Stimulated activated CD4-positive, alpha-beta T cell treated with anti-CD3 and anti-CD28 coated beads, TNF-alpha, amount 100 ng/mL, for 24 hours (primary cell): ENCODE measurements at places on chromosomes 7 and 10.

DNA sequence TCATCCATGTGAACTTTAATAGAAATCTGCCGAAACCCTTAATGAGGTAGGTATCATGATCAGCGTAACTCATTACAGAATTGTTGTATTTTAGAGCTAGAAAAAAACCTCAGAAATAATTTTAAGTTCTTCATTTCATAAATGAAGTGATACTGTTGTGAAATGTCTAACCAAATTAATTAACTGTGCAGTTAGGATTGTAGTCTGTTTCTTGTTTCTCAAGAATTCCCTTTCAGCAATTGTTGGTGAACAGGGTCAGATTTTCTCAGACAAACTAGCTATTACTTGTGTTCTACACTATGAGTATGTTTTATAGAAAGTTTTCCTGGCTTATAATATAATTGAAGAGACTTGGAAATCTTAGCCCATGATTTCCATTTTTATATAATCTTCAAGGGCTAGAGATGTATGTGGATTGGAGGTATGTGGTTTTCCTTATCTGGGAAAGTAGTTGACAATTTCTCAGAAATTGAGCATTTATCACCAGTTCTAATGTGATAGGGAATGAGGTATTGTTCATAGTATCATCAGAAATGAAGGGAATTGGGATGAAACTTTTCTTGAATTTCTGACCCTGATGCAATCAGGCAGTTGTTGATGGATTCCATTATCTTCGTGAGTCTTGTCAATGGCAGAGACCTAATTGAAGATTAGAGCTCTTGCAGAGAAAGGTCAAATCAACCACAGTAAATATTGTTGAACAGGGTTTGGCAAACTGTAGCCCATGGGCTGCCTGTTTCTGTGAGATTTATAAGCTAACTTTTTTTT lies 55.0 kb downstream of the ST7 start:
- no peak for DNase-seq

DNA sequence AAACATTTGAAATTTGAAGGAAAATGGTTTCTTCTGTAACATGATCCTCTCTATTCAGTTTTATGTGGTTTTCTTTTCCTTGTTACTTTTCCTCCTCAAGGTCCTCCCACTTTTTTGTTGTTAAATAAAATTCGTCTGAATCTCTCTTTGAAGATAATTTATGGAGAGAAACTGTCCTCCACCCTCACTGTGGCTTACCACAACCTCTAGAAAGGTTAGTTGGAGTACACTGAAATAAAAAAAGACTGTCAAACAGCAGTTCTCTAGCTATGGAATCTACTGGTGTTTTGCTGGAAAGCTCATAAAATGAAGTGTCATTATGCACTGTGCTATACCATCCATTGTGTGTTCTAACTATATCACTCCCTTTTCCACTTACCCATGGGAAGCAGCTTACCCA lies 189.4 kb downstream of the HDAC9 start:
- DNase-seq: no peak

GRCh38 chr10:12608761-12609160 lies 259.4 kb downstream of the CAMK1D start:
- DNase-seq: no peak

DNA sequence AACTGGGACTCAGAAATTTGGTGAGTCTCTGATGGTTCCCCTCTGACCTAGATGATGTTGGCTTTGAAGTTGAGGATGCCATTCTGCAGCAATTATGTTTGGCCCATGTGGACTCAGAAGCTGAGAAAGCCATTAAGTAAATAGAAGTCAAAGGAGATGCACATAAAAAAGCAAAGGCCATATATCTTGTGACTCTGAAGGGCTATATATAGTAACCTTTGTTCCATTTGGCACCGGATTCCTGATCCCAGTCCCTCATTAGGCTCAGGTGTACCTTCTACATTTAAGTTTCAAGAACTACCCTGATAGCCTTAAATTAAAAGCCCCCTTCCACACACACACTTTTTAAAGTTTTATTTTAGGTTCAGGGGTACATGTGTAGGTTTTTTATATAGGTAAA lies 50.0 kb upstream of the PDK4 start:
- no peak for DNase-seq

GRCh38 chr10:59433720-59434428 lies 71.5 kb upstream of the FAM13C start:
- DNase-seq: no peak

DNA sequence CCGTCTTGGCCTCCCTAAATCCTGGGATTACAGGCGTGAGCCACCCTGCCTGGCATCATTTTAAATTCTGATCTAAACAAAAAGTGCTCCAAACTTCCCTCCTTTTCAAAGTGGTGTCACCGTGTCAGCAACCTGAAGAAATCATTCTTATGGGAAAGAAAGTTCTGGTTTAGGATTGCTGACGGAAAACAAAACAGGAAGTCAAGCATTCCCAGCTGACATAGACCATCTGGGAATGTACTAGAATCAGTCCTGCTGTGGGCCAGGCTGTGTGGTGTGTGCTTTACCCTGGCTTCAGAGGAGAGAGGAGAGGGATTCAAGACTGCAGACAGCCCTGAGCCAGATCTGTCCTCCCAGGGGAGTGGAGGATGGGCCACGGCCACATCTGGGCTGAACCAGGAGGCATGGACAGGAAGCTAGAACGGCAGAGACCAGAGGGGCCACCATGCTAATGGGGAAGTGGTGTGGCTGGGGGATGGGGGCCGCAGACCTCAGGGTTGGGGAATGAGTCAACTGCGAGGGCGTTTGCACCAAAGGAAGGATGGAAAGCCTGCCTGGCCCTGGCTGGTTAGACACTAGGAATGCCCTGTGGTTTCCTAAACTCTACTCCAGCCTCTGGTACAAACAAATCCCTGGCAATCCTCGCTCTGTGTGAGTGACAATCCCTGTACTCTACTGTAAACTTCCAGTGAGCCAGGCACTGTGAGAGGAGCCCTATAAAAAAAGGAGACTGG lies 16.7 kb upstream of the CLIP2 start:
- DNase-seq: no peak

GRCh38 chr10:87656431-87657072 lies 3.1 kb upstream of the PAPSS2 start:
- no peak for DNase-seq

GRCh38 chr10:24983946-24984345 lies 31.5 kb upstream of the PRTFDC1 start:
- no peak for DNase-seq

GRCh38 chr10:44660271-44660670 lies 250.9 kb upstream of the TMEM72 start:
- DNase-seq: no peak

- DNase-seq: no peak
These were observed 119.6 kb downstream of the TES start for GRCh38 chr7:116329686-116330503.

- no peak for DNase-seq
These were observed 159.3 kb downstream of the SH3PXD2A start for GRCh38 chr10:103696094-103696410.

DNA sequence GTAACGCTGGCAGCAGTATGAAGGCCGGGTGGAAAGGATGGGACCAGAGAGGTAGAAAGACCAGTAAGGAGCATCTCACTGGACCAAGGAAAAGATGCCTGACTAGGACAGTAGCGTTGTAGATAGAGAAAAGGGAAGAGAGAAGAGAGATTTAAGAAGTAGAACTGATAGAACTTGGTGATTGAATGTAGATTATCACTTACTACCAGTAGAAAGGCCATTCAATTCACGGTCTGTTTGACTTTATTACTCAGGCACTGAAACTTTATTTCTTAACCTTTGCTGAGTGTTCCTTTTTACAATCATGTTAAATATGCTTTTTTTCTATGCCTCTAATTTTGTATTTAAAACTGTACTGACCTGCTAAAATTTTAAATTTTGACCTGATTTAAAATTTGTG lies 12.2 kb downstream of the MCU start:
- no peak for DNase-seq
